ENCODE measurements at places on chromosomes 7 and 10. TPM values are rescaled to one million over a fixed set of nuclear protein-coding genes. Genes with fewer than 3 reads are reported as not detected.

DNA sequence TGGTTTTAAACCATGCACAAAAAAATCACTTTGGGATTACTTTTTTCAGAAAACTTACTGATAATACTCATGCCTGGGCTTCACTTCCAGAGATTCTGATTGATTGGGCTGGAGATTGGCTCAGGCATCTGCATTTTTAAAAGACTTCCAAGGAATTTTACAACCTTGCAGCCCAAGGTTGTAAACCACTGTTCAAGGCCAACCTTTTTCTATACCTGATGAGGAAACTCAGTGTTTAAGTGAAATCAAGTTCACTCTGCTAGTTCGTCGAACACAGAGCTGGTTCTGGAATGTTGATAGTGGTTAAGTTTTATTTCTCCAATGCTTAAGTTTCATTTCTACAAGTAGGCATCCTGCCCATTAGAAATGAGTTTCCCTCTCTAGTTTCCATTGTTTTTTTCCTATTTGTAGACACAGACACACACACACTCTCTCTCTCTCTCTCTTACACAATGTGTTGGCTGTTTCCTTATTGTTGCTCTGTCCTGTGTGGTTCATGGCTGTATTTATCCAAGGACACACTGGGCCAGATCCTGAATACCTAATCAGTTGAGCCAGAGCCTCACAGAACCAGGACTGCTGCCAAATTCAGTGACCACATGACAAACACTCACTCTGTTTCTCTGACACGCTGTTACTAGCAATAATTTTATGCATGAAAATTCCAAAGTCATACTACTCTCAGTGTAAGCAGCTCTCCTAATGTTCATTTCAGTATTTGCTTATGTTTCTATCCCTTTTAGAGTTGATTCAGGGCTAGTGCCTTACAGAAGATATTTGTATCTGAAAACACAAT, 3.7 kb upstream of the IFIT1B start:
- peak; percentile 86 for DNase-seq

GRCh38 chr10:6892864-6893263, 312.8 kb upstream of the PRKCQ start:
- no peak for DNase-seq

DNA sequence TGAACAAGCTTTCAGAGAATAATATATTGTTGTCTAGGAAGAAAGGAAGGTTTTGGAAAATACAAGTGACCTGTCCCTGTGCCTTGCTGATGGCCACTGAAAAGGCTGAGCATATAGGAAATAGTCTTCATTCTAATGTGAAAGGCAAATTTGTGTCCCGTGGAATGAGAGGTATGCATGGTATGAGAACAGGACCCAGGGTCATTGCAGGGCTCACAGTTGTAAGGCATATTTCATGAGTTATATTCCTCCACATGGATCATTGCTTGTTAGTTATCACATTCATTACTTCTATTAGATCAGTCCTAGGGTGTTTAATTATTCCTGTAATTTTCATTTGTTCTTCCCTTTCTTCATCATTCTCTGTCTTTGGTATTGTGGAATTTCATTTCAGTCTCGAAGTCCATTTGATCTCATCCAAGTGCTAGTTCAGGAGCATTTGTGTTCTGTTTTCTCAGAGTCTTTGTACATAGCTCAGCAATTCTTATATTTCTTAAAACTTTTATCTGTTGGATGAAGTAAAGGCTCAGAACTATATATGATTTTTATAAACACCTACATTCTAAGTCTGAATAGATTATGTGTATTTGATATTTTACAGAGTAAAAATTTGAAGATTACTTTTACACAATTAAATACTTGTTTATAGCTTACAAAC, 39.4 kb upstream of the ARHGAP21 start:
- no peak for DNase-seq

DNA sequence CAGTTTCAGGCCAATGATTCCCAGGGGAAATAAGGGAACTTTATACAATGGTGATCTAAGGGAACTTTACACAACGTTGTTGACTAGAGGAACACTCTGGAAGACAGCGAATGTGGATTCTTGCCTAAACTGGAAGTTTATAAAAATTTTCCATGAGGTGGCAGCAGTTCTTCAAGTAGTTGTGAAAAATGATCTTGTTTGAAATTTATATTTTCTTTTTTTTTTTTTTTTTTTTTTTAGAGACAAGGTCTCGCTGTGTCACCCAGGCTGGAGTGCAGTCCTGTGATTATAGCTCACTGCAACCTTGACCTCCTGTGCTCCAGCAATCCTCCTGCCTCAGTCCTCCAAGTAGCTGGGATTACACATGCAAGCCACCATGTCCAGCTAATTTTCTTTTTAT, 32.1 kb upstream of the GTF2I start:
- DNase-seq, result no peak

DNA sequence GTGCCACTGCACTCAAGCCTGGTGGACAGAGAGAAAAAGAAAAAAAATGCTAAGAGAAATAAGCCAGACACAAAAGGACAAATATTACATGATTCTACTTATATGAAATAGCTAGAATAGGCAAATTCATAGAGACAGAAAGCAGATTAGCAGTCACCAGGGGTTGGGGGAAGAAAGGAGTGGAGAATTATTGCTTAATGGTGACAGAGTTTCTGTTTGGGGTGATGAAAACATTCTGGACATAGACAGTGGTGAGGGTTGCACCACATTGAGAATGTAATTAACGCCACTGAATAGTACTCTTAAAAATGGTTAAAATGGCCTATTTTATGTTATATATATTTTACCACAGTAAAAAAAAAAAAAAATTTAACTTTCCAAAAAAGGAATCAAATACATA, 6.4 kb upstream of the NT5C2 start:
- DNase-seq, result no peak

DNA sequence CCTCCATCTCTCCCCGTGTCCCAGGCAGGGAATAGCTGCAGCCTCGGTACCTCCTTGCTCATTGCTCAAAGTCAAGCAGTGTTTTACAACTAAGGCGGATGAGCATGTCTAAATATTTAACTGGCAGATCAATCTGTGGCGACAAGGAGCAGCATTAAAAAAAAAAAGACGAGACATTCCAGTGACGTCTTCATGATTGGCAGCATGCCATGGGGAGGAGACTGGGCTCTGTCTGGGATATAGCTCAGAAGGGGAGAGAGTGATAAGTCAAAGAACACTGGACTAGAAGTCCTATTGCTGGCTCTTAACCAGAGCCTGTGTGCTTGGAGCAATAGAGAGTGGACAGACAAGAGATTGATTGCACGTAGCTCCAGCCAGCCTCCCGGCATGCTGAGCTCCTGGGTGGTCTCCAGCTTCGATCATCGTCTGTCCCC, 287.5 kb upstream of the PODXL start:
- no peak for DNase-seq

DNA sequence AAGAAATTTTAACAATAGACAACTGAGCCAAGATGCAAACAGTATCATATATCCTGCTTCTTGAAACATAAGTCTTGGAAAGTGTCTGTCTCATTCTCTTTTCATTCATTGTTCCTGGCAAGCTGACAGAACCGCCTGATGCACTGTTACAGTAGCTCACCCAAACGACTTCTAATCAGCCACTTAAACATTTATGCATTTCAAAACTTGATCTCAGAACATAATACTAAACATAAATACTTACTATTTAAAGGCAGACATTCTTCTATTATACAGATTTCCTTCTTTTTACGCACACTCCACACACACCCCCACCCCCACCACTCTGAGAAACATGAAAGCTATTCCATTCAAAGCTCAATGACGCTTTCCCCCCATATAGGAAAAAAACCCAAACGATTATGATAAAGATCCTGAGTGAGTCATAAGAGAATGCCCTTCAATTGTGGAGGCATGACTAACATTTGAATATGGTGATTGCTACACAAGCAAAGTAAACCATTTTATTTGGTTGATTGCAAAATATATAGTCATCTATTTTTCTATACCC, 30.5 kb downstream of the SHTN1 start:
- no peak for DNase-seq

Gene GIMAP5
- total RNA-seq, result 17.4 TPM

Gene COL26A1
- total RNA-seq, result not detected
